ENCODE measurements at places on chromosomes 12 and 14.

DNA sequence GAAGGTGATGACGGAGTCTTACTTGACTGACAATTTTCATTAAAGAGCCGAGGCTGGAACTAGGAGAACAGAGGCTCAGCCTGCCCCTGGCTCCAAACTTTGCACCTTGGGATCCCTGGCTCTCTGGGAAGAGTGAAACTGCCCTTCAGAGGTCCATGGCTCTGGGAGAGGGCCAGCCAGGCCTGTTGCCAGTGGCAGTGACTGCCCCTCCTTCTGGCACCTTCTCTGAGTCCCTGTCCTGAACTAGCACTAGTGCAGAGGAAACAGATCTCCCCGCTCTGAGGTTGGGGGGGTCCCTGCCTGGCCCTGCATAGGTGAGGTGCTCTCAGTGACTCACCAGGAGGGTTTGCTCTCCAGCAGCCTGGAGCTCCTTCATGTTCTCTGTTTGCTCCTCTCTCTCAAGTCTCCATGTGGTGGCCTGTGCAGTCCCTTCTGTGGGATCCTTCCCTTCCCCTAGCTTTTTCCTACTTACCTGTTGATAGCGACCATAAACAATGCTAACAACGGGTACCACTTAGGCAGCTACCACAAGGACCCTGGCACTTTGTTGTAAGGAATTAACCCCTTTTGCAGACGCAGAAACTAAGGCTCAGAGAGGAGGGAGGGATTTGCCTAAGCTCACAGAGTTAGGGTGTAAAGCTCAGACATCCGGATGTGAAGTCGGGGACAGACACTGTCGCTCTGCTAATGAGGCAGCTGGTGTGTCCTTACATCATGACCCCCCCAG lies 22.4 kb downstream of the FAM222A start:
- no peak for DNase-seq

GRCh38 chr14:22791301-22791700 lies 23.9 kb downstream of the SLC7A7 start:
- no peak for DNase-seq

GRCh38 chr12:13405961-13406703 lies 209.6 kb downstream of the EMP1 start:
- no peak for DNase-seq

GRCh38 chr14:26255213-26255612 lies 342.6 kb downstream of the NOVA1 start:
- no peak for DNase-seq

- no peak for DNase-seq
Observed at GRCh38 chr14:68281497-68281896, 461.9 kb downstream of the RAD51B start.

GRCh38 chr14:94543449-94544124 lies 17.7 kb upstream of the SERPINA4 start:
- DNase-seq: no peak

DNA sequence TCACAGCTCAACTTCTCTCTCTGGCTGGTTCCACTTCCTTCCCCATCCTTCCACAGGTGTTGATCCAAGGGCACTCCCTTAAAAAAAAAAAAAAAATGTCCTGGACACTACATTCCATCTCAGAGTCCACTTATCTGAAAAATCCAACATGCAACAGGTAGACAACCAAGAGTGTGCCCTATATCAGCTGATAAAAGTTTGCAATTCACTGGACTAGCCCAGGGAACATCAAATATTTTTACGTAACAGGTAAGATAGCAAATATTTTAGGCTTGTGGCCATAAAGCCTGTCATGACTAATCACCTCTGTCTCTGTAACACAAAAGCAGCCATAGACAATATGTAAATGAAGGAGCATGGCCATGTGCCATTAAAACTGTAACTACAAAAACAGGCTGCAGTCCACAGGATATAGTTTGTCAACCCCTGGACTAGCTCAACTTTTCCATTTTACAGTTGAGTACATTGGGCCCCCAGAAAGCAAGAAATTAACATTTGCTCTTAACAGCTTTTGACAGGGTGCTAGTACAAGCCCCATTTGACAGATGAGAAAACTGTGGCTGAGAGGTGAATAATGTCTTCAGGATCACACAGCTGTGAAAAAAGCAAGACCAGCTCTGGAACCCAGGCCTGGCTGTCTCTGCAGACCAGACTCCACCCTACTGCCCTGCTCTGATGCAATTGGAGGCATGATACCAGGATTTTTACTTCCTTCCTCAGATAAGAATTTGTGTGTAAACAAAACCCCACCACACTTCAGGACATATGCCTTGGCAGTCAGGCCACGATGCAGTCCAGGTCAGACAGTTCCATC lies 68.9 kb downstream of the CMKLR1 start:
- DNase-seq: no peak

- no peak for DNase-seq
Observed at GRCh38 chr14:69424149-69424923, 25.8 kb downstream of the SLC39A9 start.

- no peak for DNase-seq
Observed at GRCh38 chr12:11651785-11652184, 2.3 kb downstream of the ETV6 start.

All from retina (tissue), 1 donor.